Cerebellum (tissue), 4 donors: ENCODE measurements at places on chromosomes 1 and 21. TPM values are rescaled to one million over a fixed set of nuclear protein-coding genes. Genes with fewer than 3 reads are reported as not detected.

GRCh38 chr1:225021037-225021436 lies 91.6 kb downstream of the DNAH14 start:
- no peak for DNase-seq

Gene RAB7B
- 0.54 TPM for total RNA-seq

Gene HRNR
- not detected for total RNA-seq

- no peak for DNase-seq
These were observed 22.2 kb downstream of the RUNX1 start for GRCh38 chr21:35026617-35027562.

- no peak for DNase-seq
These were observed 26.4 kb upstream of the GOLT1A start for GRCh38 chr1:204240233-204240632.

GRCh38 chr1:204605791-204606190 lies 79.7 kb downstream of the LRRN2 start:
- no peak for DNase-seq

Gene KCNJ9
- 12.0 TPM for total RNA-seq
